ENCODE measurements at places on chromosomes 2 and 18.
A peak's percentile ranks its signal among the peaks of the same experiment; 100 is the strongest.

GRCh38 chr18:48165111-48165866 lies 234.8 kb upstream of the SMAD2 start:
- peak; percentile 41 for DNase-seq

- DNase-seq: no peak
Observed at GRCh38 chr2:223464071-223464470, 138.1 kb downstream of the SCG2 start.

DNA sequence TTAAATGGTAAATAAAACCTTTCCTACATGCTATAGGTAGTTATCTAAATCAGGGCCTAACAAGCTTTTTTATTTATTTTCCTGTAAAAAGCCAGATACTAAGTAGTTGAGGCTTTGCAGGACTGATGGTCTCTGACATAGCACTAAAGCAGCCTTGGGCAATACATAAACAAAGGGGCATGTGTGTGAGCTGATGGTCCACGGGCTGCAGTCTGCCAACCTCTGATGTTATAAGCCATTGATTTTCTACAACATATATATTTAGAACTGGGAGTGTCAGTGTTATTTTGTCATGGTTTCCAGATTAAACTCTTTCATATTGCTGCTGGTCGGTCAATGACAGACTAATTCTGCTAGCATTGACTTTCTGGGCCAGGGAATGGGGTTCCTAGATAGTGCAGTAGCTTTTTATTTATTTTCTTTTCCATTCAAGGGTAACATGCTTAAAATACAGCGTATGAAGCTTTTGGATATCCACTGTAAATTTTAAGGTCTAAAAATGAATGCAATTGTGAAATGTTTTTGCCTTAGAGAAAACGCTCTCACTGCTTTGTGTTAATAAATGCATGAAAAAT lies 134.0 kb downstream of the NEDD4L start:
- DNase-seq: no peak

DNA sequence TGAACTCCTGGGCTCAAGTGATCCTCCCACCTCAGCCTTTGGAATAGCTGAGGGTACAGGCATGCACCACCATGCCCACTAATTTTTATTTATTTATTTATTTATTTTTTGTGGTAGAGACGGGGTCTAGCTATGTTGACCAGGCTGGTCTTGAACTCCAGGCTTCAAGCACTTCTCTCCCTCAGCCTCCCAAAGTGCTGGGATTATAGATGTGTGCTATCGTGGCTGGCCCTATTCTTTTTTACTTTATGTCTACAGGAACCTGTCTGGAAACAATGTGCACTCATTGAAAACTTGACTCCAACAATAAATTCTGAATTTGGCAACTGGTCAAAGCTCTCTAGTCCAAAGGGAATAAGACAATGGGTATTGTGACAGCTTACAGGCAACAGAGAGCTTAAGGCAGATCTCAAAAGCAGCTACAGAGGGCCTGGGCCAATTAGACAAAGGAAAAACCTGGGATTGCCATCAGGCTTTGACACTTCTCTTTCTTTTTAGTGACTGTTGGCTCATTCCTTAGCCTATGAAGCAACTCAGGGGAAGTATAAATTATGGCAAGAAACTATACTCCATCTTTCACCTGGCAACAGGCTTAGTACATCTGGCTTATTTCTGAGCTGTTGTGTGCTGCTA lies 55.1 kb upstream of the RAPGEF4 start:
- no peak for DNase-seq

DNA sequence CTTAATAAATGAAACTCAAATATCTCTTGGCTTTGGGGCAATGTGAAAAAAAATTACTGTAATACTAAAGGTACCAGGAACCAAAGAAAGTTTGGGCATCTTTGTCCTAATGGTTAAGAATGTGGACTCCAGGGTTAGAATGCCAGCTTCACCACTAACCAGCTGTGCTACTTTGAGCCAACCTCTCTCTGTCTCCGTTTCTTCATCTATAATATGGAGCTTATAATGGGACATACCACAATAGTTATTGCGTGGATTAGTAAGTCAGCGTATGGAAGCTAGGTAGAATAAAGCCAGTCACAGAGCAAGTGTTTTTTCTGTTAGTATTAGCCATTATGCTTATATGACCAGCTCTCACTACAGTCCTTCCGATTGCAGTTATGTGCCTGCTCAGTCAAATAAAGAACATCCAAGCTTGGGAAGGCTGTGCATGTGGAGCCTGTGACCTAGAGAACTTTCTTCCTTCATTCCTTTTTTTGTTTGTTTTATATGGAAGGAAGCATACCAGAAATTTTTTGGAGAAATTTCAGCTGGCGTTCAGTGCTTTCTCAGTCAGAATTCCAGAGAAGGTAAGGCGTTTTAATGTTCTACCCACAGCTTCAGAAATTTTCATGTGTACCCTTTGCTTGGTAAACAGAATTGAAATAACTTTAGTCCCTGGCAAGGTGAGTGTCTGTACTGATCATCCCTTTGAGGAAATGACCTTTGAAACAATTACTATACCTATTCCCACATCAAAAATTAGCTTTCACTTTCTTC lies 114.0 kb upstream of the RND3 start:
- no peak for DNase-seq

DNA sequence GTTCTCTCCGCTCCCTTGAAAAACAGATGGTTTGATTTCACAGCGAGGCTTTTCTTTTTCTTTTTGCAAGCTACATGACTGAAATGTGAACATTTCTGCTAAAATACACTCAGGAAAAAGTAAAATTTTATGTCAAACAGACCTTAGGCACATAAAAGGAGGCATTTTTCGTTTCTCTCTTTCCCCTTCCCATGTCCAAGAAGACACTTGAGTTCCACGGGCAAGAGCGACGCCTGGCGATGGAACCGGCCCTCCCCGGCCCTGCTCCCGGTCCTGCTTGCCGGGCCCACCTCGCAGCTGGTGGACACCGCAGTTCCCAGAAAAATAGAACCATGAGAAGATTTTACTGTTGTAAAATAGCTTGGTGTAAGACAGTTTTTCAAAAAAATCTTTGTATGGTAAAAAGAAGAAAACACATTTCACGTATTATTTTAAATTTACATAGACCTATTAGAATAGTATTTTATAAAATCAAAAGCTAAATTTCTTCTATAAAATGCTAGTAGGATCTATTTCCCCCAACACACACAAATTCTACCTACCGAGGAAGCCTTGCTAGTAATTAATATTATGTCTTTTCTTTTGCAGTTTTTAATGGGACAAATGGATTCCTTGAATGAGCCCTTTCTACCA lies 2.3 kb upstream of the ALKAL2 start:
- DNase-seq: peak; percentile 74

DNA sequence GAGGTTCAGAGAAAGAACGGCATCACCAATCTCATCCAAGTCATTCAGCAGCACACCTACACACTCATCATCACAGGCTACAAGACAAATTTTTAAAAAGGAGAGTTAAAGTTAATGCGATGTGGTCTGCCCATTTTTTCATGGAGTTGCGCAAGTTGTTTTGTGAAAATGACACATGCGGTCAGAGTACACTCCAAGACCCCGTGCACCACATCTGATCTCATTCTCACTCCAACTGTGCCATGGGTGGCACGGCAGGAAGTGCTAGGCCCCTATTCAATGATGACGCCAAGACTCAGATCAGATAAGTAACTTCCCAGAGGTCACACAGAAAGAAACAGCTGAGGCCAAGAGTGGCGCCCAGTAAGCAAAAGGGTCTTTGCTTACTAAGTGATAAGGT lies 119.8 kb downstream of the LAMA1 start:
- DNase-seq: no peak

- no peak for DNase-seq
Observed at GRCh38 chr18:27808683-27809082, 368.2 kb downstream of the CDH2 start.

DNA sequence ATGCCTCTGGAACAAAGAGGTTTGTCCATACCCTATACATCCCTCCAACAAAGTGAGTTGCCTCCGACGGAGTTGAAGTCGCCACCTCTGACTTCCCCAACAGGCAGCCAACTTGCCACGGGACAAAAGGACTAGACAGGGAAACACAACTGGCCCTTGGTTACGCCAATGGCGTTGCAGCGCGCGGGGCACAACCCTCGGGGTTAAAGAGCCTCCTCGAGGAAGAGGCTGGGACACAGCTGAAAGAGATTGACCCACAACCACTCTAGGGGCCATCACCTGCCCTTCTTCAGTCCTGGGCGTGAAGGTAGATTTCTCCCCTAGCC lies 545 bp downstream of the GTF3C2 start:
- peak; percentile 75 for DNase-seq

GRCh38 chr2:1397350-1397749 lies 15.9 kb upstream of the TPO start:
- no peak for DNase-seq

GRCh38 chr2:22998359-22998758 lies 386.6 kb upstream of the KLHL29 start:
- DNase-seq: no peak

DNA sequence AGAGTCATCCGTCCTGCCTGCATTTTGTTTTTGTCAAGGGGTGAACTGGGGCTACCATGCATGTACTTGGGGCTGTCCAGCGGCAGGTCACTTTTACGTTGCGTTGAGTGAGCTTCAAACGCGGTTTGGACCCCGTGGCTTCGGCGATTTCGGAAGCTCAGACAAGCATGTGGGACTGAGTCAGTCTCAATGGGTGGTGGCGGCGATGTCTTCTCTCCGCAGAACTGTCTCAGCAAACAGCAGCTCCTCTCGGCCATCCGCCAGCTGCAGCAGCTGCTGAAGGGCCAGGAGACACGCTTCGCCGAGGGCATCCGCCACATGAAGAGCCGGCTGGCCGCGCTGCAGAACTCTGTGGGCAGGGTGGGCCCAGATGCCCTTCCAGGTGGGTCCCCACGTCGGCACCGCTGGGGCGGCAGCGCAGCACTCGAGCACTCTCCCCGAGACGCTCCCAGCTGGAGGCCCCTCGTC lies 21.3 kb downstream of the FBLN7 start:
- DNase-seq: no peak

GRCh38 chr2:133642791-133643191 lies 74.5 kb upstream of the NCKAP5 start:
- DNase-seq: no peak

DNA sequence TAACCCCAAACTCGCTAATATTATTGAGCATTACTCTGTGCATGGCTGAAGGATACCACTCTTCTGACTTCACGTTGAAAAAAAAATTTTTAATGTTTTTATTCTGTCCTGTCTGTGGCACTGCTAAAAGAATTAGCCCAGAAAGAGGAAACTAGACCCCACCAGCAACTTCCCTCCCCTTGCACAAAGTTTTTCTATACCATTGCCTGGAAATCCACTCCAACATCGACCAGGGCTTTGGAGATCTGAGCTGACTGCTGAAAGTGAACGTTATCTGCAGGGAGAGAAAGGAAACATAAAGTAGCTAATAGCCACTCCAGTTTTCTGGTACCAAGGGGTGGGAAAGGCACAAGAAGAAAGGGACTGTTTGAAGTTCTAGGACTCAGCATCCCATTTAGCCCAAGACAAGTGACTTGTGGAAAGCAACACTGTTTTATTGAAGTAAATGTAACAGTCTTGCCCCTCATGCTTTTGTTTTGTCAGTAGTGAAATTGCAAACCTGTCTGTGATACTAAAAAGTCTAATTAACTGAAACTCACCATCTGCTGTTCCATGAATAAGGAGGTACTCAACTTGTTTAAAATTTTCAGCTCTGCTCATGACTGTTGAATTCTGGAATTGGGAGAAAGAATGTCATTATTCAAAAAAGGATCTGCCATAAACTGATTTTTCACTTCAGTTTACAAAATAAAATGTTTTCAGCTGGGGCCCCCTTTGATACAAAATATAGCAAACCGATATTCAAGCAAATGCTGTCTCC lies 79.1 kb downstream of the DPP4 start:
- DNase-seq: no peak

GRCh38 chr2:100675855-100676254 lies 113.1 kb downstream of the PDCL3 start:
- no peak for DNase-seq

- DNase-seq: no peak
Observed at GRCh38 chr2:68813596-68813995, 57.6 kb downstream of the BMP10 start.

DNA sequence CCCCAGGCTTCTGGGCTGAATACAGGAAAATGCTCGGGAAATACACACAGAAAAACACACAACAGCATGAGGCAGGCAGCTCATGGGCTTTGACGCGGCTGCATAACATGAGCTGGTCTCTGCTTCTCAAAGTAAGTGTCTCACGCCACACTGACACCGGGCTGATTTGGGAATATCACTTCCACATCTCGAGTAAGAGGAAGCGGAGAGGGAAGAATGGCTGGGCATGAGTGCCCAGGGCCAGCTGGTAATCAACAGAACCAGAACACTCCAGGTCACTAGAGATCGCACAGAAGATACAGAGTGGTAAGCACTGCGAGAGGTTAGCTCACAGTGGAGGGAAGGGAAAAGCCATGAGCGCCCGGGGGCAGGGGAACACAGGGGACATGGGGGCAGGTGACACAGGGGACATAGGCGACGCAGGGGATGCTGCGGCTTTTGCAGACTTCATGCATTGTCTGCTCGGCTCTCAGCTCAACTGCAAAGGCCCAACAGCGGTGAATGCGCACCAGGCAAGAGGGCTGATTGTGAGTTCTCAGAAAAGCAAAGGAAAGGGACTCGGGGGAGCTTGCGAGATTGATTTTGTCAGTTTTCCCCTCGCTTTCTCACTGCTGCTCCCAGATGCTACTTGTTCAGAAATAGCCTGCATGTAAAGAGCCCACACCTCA lies 141.4 kb downstream of the MBP start:
- no peak for DNase-seq

DNA sequence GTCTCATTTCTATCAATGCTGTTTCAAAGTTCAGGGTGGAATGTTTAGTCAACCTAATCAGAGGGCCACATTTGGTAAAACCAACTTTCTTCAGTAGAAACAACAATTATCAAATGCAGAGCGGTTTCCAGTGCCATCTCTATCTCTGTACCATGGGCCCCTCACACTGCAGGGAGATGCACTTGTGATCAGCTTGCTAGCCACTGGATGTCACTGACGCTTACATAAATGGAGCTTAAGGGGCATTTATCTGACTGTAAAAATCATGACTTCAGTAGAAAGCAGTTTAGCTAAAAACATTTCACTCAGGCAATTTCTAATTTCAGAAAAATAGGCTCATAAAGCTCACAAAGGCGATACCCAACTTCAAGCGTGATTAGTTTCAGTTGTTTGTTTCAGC lies 678.0 kb downstream of the ZEB2 start:
- no peak for DNase-seq

GRCh38 chr2:235518322-235519090 lies 24.7 kb downstream of the AGAP1 start:
- DNase-seq: peak; percentile 64

DNA sequence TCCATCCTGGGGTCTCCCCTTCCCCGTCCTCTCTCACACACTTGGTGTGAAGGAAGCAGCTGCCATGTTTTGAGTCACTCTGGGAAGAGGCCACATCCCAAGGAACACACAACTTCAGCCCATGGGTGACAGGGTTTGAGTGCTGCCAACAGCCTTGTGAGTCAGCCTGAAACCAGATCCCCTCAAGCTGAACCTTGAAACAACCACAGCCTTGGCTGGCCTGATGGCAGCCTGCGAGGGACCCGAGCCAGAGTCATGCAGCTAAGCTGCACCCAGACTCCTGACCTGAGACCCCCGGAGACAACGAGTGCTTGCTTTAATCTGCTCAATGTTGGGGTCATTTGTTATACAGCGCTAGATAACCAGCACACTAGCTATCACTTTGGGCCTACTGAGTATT lies 19.3 kb upstream of the MC2R start:
- no peak for DNase-seq

Measured in transverse colon (tissue), 4 donors.